ENCODE measurements at places on chromosomes 5 and 9. TPM values are rescaled to one million over a fixed set of nuclear protein-coding genes. Genes with fewer than 3 reads are reported as not detected.

Gene GNA14
- 1.6 TPM for total RNA-seq

Gene ADAMTS13
- total RNA-seq, result 2.3 TPM

Gene FOXD4
- not detected for total RNA-seq

- no peaks in the 10 kb centered on the region for H3K27me3 ChIP-seq
- no peak for DNase-seq
- H3K36me3 ChIP-seq, result no peaks in the 10 kb centered on the region
- peaks cover 19% of the 10 kb centered on the region for H3K4me1 ChIP-seq
Measured at GRCh38 chr9:79574136-79574535, 2.4 kb downstream of the TLE4 start.

GRCh38 chr5:96649251-96649662, 12.9 kb upstream of the CAST start:
- no peaks in the 10 kb centered on the region for H3K27me3 ChIP-seq
- no peaks in the 10 kb centered on the region for H3K36me3 ChIP-seq
- H3K27ac ChIP-seq, result no peak overlapping the region
- H3K4me3 ChIP-seq, result no peak overlapping the region
- no peak for DNase-seq
- no peaks in the 10 kb centered on the region for H3K4me1 ChIP-seq

DNA sequence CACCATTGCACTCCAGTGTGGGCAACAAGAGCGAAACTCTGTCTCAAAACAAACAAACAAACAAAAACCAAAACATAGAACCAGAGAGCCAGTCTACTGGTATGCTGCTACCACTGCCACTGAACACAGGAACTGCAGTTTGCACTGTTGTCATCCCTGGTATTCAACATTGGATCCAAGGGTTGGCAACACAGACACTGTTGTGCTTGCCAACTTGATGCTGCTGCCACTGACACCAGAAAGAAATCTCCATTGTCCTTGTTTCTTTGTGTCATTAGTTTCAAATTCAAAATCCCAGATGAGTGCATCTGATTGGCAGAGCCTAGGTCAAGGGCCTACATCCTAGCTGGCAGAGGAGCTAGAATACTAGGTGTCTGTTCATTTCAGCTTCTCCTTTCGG, 16.2 kb downstream of the HINT1 start:
- H3K4me3 ChIP-seq, result no peak overlapping the region
- H3K4me1 ChIP-seq, result no peaks in the 10 kb centered on the region
- H3K27ac ChIP-seq, result no peak overlapping the region
- no peak for DNase-seq
- no peaks in the 10 kb centered on the region for H3K27me3 ChIP-seq

Gene NEUROG1
- total RNA-seq, result not detected
